ENCODE measurements at places on chromosomes 1 and 21.
A peak's percentile ranks its signal among the peaks of the same experiment; 100 is the strongest.

DNA sequence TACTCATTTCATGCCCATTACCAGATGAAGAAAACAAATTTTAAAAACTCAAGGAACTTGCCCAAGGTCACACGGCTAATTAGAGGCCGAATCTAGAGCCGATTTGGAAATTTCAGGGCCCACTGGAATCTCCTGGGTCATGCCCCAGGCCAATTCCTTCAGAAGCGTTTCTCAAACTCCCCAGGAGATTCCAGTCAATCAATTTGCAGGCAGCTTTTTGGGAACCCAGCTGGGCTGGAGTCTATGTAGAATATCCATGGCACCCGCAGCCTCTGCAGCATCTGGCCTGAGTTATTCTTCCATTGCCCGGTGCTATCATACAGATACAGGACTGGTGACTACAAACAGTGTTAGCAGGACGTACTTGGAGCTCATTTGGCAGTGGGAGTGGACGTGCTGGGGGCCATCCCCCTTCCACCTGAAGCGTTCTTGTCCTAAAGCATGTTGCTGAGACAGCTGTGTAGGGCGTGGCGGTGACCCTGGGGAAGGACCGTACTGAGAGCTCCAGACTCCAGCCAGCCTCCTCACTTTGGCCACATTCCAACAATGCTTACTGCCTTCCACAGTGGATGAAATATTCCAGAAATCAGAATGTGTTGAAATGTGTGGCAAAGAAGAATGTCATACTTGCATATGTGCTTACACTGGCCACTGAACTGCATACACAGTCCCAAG, 38.3 kb downstream of the ABCG1 start:
- no peak for DNase-seq

- no peak for DNase-seq
Measured at GRCh38 chr1:240058049-240058448, 33.6 kb upstream of the FMN2 start.

DNA sequence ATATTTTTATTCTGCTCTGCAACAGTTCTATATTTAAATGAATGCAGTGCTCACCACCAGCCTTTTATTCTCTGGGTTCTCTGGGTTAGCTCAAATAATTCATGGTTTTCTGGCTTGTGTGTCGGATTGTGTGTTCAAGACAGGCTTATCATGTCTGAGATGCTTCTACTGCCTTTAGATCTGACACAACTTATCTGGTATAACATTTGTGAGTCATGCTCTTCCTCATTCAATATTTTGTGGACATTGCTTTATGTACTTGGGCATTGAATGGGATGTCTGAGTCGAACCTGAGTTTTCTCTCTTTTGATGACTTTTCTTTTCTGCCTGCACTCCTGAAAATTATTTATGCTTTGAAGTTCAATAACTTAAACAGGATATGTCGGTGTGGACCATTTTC, 17.6 kb upstream of the PKP1 start:
- DNase-seq: no peak

- DNase-seq: no peak
Measured at GRCh38 chr21:29218749-29219148, 80.0 kb upstream of the BACH1 start.

DNA sequence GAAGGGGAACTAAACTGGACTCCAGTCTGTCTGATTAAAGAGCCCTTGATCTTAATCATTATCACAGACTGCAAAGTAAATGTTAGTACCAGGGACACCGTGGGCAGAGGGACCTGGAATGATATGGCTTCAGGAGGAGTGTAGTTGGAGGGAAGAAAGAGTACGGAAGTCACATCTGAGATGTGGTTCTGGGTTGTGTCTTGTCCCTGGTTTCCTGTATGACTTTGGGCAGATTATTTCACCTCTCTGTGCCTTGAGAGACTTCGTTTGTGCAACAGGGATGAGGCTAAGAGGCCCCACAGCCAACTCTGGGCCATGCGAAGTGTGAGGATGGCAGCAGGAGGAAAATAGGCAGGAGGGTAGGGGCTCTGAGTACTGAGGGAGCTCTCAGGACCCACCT, 76.1 kb upstream of the SLC2A1 start:
- DNase-seq: no peak

DNA sequence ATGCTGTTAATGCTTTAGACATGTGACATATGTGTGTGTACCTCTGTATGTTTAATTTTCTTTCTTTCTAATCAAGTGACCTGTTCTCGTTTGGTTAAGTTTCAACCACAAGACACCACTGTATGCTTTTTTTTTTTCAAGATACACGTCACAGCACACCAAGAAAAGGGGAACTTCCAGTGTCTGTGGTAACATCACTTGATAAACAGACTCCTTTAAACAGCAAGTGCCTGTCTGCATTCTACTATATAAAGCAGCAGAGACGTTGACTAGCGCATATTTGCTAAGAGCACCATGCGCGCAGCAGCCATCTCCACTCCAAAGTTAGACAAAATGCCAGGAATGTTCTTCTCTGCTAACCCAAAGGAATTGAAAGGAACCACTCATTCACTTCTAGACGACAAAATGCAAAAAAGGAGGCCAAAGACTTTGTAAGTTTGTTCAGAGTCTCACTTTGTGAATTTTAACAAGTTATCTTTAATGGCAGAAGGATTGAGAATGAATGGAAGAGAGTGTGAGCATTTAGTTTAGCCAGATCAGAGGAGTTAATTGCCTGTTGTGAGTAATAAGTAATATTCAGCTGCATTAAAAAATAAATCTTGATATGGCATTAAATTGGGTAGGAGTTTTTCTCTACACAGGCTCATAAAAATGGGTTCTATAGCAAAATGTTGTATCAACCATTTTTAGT, at the start of gene RGS1:
Gene RGS1 (plus strand): TSS at position 275 of the 691 bp plus-strand sequence. CDS start 20 bp downstream, at position 295.
- no peak for DNase-seq

DNA sequence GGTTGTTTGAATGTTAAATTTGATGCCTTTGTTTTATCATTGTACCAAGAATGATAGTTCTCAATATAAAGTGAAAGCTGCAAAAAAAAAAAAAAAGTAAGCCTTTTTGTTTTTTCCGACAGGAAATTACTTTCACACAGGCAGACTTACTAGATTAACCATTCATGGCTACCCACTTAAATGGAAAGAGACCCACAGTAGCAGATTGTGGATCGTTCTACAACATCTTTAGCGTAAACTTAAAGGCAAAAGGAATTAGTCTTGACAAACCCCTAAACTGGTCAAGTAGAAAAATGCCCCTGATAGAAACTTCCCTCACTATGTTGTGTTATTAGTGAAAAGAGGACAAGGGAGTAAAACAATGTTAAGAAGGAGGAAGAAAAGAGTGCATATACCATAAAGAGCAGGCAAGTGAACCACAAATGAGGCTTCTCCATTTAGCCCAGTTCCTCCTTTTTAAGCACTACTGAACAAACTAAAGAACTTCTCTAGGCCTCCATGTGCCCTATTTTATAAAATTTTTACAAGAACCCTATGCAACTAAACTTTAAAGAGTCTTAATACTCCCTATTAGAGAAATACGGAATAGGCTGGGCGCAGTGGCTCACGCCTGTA, 1560.3 kb downstream of the MRPL39 start:
- DNase-seq: no peak

GRCh38 chr1:82978461-82979324, 1020.2 kb downstream of the TTLL7 start:
- no peak for DNase-seq

DNA sequence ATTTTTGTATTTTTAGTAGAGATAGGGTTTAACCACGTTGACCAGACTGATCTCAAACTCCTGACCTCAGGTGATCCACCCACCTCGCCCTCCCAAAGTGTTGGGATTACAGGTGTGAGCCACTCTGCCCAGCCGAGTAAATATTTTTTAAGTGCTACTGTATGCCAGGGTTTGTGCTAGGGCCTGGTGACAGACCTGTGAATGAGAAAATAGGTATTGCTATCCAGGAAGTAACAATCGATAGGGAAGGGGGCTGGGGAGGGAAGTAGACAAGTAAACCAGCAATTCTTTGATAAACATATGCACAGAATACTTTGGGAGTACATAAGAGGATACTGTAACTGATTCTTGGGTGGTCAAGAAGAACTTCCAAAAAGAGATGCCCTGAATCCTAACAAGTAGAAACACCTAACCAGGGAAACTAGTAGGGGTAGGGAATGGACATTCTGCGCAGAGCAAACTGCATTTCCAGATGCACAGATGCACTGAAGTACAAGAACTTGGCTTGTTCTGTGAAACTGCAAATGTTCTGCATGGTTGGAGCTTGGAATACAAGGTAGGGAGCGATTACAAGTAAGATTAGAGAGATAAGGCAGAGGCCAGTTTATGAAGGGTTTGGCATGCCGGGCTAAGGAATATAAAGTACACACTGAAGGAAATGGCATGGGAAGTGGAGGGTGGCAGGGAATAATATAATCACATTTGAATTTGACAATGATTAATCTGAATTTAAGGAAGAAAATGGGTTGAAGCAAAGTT, 19.0 kb upstream of the DOCK7 start:
- no peak for DNase-seq

DNA sequence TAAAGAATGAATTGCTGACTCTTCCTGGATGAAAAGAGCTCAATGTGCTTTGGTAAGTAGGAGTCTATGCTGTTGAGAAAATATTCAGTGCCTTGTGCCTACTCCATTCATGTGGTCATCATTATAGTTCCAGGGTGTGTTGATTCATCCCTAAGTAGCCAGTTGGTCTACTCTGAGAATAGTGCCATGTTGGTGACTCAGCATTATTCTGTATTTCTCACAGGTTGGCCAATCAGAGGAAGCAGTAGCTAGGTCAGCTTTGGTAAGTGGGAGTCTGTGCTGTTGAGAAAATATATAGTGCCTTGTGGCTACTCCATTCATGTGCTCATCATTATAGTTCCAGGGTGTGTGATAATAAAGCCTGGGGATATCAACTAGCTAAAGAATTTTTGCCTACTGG, 397.3 kb downstream of the AGBL4 start:
- no peak for DNase-seq

GRCh38 chr1:230870916-230871315, 2.6 kb upstream of the C1orf198 start:
- DNase-seq: no peak

GRCh38 chr1:110433803-110434202, 17.1 kb upstream of the PROK1 start:
- DNase-seq: peak; percentile 74

DNA sequence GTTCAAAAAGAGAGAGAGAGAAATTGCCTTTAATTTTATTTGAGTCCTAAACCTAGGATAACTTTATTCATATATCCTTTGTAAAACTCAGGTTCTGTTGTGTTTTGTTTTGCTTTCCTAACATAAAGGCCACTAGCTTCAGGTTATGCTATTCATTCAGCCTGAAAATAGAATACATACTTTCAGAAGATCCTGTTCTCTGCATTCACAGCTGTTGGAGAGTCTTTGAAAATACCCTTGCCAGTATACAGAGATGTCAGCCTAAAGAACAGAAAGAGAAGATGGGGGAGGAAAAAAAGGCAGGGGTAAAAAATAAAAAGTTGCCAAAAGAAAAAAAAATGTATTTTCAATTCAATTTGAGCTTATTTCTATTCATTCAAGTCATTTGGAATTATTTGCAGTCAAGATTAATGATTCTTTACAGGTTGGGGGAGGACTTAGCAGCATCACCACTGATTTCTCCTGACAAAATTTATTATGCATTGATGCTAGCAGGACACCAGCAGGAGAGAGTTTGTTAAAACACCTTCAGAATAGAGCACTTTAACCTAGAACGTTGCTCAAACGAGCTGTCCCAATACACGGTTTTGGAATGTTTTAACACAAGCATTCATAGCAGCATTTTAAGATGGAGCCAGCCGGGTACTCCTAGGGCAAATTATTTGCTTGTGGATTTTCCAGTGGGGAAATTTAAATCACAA, 318.5 kb downstream of the NTNG1 start:
- DNase-seq: no peak

DNA sequence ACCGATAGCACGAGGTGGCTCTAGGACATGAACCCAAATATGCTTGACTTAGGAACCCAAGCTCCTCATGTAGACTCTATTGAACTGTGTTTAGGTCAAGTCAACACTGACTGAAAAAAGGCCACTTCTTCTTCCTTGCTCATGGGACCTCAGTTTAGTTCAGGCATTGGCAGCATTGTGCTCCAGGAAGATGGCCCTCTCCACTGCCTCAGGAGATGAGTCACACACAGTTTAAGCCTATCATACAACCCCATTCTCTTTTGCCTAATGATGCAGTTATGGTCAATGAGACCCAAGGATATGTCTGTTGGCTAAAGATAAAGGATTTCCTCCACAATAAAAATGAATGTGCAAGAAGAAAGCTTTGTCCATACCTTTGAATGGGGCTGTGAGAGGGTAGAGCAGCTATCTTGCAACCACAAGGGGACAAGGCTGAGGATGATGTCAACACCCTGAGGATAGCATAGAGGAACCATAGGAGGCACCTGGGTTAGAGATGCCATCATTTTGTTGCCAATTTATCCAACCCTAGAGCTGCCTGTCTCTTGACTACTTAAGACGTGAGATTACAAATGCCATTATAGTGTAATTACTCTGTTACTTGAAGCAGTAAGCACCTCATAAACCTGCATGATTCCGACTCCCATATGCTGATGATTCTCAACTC, 3.0 kb upstream of the TRIM63 start:
- no peak for DNase-seq

DNA sequence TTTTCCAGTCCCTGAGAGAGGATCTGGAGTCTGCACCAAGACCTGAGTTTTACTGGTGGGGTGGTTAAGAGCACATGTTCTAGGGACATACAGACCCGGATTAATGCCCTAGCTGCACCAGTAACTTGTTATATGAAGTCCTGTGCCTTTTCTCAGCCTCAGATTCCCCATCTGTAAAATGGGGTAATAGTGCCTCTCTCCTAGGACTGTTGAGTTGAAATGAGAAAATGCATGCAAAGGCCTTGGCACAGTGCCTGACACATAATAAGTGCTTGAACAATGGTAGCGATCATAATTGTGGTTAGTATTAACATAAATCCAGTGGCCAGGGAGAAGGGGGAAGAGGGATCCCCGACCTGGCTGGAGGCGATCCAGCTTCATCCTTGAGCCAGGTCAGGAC, 12.3 kb downstream of the AHDC1 start:
- no peak for DNase-seq

- peak; percentile 82 for DNase-seq
Measured at GRCh38 chr1:151047591-151047924, at the start of gene C1orf56. TSS of gene C1orf56 (plus strand) at chr1:151047751. CDS start at chr1:151047848, 97 bp downstream.

DNA sequence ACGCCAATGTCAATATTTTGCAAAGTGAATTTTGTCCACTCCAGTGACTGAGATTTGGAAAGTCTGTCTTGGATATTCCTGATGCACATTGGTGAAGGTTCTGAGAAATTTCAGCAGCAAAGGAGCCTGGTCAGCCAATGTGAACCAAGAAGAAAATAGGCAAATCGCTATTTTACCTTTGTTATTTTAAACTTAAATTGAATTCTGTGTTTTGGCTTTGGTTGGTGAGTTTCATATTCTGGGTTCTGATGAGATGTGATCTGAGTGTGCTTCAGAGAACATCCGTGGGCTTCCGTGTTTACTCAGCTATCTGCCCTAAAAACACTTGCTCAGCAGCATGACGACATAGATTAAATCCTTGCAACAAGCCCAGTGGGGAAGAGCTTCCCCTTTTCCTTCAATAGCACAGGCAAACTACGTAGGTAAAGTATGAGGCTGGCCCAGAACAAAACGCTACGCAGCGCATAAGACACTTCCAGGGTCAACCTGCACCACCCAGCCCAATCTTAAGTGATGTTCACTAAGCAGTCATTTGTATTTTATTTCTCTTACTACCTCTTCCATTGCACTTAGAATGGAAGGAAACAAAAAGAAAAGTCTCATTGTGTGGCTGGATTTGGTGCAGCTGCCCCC, 176.4 kb upstream of the KAZN start:
- DNase-seq: no peak

GRCh38 chr1:243740255-243740999, 109.6 kb downstream of the AKT3 start:
- DNase-seq: no peak
